Fibroblast of lung (primary cell): ENCODE measurements at places on chromosomes 11 and 22. TPM values are rescaled to one million over a fixed set of nuclear protein-coding genes. Genes with fewer than 3 reads are reported as not detected.
A peak's percentile ranks its signal among the peaks of the same experiment; 100 is the strongest.

GRCh38 chr11:44199298-44199697 lies 103.8 kb downstream of the EXT2 start:
- H3K4me3 ChIP-seq, result no peak overlapping the region
- H3K4me1 ChIP-seq, result no peaks in the 10 kb centered on the region
- no peak for DNase-seq
- H3K36me3 ChIP-seq, result no peaks in the 10 kb centered on the region
- H3K27me3 ChIP-seq, result no peaks in the 10 kb centered on the region
- H3K27ac ChIP-seq, result no peak overlapping the region

DNA sequence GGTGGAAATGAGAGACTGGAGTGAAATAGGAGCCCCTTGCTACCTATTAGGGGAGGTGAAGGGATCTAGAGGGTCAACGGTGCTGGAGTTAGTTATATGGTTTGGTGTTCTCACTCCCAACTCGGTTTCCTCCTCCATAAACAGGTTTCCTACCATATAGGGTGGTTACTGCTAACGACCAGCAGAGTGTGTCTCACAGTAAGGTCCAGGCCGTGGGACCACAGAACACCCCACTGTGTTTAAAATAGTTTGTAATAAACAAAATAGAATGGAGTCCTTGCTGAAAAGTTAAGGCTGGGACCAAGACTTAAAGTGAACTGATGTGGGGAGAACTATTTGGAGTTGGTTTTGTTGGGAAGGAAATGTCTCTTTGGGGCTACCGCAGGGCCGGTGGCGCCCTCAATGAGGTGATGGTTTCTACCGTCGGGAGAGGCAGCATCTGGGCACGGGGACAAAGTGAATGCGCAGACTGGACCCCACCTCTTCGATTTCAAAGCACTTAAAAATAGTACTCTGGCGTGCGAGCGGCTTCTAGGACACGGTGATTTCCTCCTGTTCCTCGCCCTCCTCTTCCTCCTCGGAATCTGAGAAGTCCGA lies 4.5 kb downstream of the DBX1 start:
- H3K27me3 ChIP-seq, result peaks cover 65% of the 10 kb centered on the region
- no peak overlapping the region for H3K4me3 ChIP-seq

DNA sequence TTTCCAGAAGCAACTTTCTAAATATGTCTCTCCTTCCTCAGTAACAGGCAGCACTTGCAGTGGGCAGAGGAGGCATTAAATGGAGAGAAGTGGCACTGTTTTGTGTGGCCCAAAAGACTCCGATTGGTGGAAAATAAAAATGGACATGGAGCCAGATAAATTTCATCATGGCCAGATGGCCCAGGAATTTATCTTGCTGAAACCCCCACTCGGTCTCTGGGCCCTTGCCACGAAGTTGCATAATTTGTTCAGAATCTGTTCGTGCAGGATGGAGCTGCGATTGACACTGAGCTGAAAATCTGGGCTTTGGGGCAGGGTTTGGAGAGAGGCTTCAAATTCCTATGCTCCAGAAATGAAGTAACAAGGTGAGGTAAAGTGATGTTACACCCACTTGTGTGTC lies 65.5 kb downstream of the C11orf91 start:
- no peaks in the 10 kb centered on the region for H3K27me3 ChIP-seq
- peaks cover 11% of the 10 kb centered on the region for H3K4me1 ChIP-seq
- no peaks in the 10 kb centered on the region for H3K36me3 ChIP-seq
- no peak overlapping the region for H3K4me3 ChIP-seq
- peak; percentile 64 for DNase-seq

DNA sequence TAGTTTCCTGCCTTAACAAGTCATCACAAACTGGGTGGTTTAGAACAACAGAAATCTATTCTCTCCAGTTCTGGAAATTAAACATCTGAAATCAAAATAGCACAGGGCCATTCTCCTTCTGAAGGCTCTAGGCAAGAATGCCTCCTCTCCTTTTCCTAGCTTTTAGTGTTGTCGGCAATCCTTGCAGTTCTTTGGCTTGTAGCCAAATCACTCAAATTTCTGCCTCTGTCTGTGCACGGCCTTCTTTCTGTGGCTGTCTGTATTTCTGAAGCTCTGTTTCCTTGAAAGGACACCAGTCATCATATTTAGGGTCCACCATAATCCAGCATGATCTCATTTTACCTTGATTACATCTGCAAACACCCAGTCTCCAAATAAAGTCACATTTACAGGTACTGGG lies 795.5 kb downstream of the METTL15 start:
- H3K36me3 ChIP-seq, result no peaks in the 10 kb centered on the region
- no peaks in the 10 kb centered on the region for H3K27me3 ChIP-seq
- no peaks in the 10 kb centered on the region for H3K4me1 ChIP-seq
- no peak overlapping the region for H3K4me3 ChIP-seq
- H3K27ac ChIP-seq, result no peak overlapping the region

The GAL3ST1 gene
- 0.17 TPM in 1 of 2 replicates, not detected in the other for total RNA-seq

The MYBPC3 gene
- total RNA-seq, result not detected in 2 replicates

GRCh38 chr11:21622995-21623394 lies 569.9 kb upstream of the ANO5 start:
- DNase-seq, result no peak
- no peak overlapping the region for H3K4me3 ChIP-seq
- no peaks in the 10 kb centered on the region for H3K27me3 ChIP-seq
- H3K36me3 ChIP-seq, result no peaks in the 10 kb centered on the region
- no peak overlapping the region for H3K27ac ChIP-seq

The FBLN1 gene
- 209 and 270 TPM in 2 replicates for total RNA-seq

DNA sequence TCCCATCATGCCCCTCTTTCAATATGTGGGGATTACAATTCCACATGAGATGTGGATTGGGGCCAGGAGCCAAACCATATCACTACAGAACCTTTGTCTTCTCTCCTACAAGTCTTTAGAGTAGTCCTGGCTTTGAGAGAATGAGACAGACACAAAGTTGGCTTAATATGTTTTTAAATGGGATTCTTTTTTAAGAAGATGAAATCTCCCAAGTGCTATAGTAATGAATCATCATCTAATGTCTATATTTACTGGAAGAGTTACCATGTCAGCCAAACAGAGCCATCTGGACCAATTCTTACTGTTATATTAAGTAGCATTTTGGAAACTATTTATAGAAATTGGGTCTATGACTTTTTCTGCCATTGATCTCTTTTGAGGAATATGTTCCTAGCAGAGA lies 38.1 kb upstream of the CARD18 start:
- peak overlapping the region; percentile 75 for H3K27ac ChIP-seq
- H3K4me3 ChIP-seq, result no peak overlapping the region
- H3K27me3 ChIP-seq, result no peaks in the 10 kb centered on the region
- DNase-seq, result peak; percentile 86
- no peaks in the 10 kb centered on the region for H3K36me3 ChIP-seq
- H3K4me1 ChIP-seq, result peaks cover 6% of the 10 kb centered on the region

DNA sequence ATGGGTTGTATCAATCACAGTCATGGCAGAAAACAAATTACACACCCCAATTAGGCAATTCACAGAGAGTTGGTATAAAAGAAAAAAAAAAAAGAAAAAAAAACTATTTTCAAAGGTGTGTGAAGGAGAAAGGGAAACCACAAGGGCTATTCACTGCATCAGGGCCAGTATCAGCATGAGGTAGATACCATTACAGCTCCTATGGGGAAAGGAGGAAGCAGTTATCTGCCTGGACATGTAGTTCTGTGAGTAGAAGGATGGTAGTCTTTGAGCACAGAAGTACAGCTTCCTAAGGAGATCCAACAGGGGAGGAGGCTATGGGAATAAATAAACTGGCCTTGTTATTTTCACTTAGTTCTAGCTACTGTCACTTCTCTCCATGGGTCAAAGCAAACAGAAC lies 746.1 kb downstream of the LUZP2 start:
- H3K4me3 ChIP-seq, result no peak overlapping the region
- no peaks in the 10 kb centered on the region for H3K36me3 ChIP-seq
- H3K27ac ChIP-seq, result no peak overlapping the region
- DNase-seq, result no peak
- H3K4me1 ChIP-seq, result no peaks in the 10 kb centered on the region
- H3K27me3 ChIP-seq, result no peaks in the 10 kb centered on the region
